CD4-positive, alpha-beta T cell (primary cell): ENCODE measurements at places on chromosomes 3 and 15. TPM values are rescaled to one million over a fixed set of nuclear protein-coding genes. Genes with fewer than 3 reads are reported as not detected.

GRCh38 chr3:154886437-154886836 is 193.7 kb upstream of the MME start:
- no peak overlapping the region for H3K27ac ChIP-seq
- H3K4me3 ChIP-seq: no peak overlapping the region
- no peaks in the 10 kb centered on the region for H3K36me3 ChIP-seq
- H3K4me1 ChIP-seq: no peaks in the 10 kb centered on the region
- H3K27me3 ChIP-seq: no peaks in the 10 kb centered on the region
- DNase-seq: no peak

GRCh38 chr3:189909573-189909972 is 211.1 kb downstream of the P3H2 start:
- H3K4me3 ChIP-seq: no peak overlapping the region
- no peak overlapping the region for H3K27ac ChIP-seq
- peaks cover 3% of the 10 kb centered on the region for H3K27me3 ChIP-seq
- no peaks in the 10 kb centered on the region for H3K4me1 ChIP-seq

DNA sequence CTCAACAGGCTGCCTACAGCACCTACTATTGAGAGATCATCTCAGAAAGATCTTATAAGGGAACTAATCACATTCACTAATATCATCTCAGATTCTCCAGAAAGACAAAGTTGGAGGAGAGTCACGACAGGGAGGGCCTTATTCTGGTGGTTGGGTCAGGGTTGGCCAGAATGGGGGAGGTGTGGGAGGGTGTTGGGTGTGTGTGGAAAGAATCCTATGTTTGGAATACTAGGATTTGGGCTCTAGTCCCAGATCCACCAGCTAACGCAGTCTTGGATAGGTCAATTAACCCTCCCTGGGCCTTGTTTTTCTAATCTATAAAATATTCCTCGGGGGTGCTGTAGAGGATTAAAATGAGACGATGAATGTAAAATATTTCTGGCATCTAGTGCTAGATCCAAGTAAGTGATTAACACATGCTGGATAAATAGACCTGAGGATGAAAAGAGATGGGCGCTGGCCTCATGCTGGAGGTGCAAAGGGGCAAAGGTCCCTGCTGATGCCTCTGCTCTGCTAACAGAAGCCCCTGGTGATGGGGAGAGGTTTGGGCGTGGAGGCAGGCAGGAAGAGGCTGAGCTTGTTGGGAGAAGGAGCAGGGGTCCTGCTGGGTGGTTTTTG is 67.6 kb upstream of the ETV5 start:
- no peaks in the 10 kb centered on the region for H3K36me3 ChIP-seq
- no peak overlapping the region for H3K27ac ChIP-seq
- no peak overlapping the region for H3K4me3 ChIP-seq
- no peaks in the 10 kb centered on the region for H3K27me3 ChIP-seq
- no peaks in the 10 kb centered on the region for H3K4me1 ChIP-seq

PTX3 gene
- 0.16 TPM for total RNA-seq

FRMD4B gene
- total RNA-seq: 5.5 TPM

PAQR5 gene
- not detected for total RNA-seq
